Stomach (tissue), 19 donors: ENCODE measurements at places on chromosomes 5 and 9. TPM values are rescaled to one million over a fixed set of nuclear protein-coding genes. Genes with fewer than 3 reads are reported as not detected.
A peak's percentile ranks its signal among the peaks of the same experiment; 100 is the strongest.

SUSD3 gene
- not detected for total RNA-seq

CETN3 gene
- total RNA-seq = 22.2 TPM

DNA sequence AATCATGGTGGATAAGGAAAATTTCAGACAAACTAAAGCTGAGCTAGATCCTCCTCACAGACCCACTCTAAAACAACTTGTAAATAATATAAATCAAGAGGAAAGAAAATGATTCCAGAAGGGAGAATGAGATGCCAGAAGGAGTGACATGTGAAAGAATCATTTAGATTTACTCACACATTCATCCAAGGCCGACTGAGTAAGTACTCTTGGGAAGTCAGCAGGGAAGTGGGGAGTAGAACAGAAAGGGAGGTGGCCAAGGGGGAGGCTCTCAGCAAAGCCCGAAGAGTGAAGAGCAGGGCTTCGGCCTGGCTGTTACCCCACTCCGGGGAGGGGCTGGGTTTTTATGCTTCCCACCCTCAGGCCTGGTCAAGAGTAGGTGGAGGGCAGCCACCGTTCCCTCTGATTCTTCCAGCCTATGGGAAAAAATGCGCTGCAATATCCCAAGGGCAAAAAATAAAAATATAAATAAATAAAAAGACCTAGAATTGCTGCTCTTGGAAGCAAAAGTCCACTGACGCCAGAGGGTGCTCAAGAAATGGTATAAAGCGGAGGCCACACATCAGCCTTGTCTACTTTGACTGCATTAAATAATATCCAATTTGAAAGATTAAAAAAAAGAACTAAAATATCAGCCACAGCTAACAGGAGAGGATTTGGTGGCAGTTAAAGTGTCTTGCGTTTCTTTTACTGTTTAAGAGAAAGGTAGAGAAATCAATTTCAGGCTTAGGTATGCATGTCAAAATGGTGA is 110.2 kb upstream of the COL5A1 start:
- DNase-seq = no peak

GRCh38 chr5:149358294-149358651 is 427 bp downstream of the PCYOX1L start:
- peak; percentile 58 for DNase-seq

DNA sequence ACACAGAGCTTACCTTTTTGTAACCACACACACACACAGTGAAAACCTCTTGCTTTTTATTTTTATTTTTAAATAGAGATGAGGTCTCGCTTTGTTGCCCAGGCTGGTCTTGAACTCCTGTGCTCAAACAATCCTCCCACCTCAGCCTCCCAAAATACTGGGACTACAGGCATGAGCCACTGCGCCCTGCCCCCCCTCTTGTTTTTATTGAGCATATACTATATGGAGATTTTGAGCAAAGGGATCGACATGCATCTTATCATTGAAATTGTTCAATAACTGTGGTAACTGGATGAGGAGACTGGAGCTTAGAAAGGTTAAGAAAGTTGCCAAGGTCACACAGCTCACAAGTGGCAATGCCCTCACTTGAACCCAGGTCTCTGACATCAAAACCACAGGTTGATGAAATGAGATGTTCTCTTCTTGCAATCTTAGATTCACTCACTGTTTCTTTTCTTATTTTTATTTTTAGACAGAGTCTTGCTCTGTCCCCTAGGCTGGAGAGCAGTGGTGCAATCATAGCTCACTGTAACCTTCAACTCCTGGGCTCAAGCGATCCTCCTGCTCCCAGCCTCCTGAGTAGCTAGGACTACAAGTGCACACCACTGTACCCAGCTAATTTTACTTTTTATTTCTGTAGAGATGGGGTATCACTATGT is 26.8 kb upstream of the STXBP1 start:
- no peak for DNase-seq

ACOT12 gene
- total RNA-seq = not detected

DNA sequence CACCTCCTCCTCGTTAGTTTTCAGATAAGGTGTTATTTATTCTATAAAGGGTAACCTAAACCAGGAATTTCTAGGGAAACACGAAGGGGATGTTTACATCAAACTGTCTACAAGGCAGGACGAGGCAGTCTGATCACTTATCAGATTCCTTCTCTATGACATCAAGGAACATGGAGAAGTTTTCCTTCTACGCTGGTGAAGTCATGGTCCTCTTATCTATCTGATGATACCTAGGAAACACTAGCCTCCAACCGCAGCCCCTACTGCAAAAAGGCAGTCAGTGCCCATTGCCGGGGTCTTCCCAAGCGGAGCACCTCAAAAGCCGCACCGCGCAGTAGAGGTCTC is 1.5 kb downstream of the MPDZ start:
- DNase-seq = no peak

PAPPA gene
- 0.87 TPM for total RNA-seq

SHOC1 gene
- not detected for total RNA-seq

- DNase-seq = no peak
Measured at GRCh38 chr5:137070521-137070920, 428.6 kb downstream of the SPOCK1 start.

- no peak for DNase-seq
Measured at GRCh38 chr9:137000177-137000930, 4.0 kb upstream of the CLIC3 start.
